ENCODE measurements at places on chromosomes 1 and 21.

DNA sequence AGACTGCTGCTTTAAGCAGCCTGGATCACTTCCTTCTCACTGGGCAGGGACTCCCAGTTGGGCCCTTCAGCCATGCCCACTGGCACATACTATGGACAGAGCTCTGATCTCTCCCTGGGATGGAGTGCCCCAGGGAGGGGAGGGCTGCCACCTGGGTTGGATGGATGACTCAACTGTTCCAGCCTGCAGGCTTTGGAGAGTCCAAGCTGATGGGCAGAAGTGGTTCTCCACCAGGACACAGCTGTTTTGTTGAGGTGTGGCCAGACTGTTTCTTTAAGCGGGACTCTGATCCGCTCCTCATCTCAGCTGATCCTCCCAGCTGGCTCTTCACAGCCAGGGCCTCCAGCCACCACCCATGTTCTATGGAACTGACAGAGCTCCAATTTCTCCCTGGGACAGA, 166.9 kb downstream of the MAGI3 start:
- DNase-seq: no peak

- no peak for DNase-seq
Observed at GRCh38 chr1:43832998-43833397, 100.6 kb upstream of the ARTN start.

GRCh38 chr1:183877053-183877720, 72.3 kb downstream of the RGL1 start:
- no peak for DNase-seq

DNA sequence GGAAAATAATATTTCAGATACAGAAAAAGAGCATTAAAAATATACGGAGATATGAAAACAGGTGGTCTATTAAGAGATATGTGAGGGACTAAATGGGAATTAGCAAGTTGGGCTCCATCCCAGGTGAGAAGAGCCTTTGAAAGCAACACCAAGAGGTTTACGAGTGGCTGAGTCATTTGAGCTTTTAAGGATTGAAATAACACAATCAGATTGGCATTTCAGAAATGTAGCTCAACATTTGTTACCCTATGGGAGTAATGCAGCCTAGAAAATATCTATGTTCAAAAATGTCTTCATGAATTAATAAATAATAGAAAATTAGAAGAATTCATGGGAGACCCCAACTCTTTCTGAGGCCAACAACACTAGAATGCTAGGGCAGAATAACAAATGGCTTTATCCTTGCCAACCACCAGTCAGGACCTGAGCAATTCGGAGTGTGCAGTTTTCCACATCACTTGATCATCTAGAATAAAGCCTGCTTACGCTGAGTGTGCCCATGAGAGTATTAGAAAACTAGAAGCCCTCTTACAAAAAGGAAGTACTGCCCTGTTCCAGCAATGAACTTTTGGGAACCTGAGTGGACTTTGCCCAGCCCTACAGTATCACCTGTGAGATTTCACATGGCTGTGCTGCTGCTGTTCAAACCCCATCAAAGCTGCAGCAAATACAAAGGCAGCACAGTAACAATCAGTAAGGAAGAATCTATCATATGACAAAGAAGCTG, 538.0 kb upstream of the CAMK1G start:
- DNase-seq: no peak

DNA sequence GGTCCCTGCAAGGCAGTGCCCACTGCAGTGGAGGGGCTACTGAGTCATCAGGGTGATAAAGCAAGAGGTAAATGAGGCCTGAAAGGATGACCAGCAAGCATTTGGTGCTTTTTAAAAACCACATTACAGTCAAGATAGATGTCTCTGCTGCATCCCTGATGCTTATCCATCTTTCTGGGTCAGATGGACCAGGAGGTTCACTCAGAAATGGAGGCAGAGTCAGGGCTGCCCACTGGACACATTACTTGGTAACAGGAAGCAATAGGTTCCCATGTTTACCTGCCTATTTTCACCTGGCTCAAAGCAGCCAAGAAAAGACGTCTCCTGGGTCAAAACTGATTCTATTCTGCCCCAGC, 3.6 kb downstream of the SPATA46 start:
- DNase-seq: no peak

DNA sequence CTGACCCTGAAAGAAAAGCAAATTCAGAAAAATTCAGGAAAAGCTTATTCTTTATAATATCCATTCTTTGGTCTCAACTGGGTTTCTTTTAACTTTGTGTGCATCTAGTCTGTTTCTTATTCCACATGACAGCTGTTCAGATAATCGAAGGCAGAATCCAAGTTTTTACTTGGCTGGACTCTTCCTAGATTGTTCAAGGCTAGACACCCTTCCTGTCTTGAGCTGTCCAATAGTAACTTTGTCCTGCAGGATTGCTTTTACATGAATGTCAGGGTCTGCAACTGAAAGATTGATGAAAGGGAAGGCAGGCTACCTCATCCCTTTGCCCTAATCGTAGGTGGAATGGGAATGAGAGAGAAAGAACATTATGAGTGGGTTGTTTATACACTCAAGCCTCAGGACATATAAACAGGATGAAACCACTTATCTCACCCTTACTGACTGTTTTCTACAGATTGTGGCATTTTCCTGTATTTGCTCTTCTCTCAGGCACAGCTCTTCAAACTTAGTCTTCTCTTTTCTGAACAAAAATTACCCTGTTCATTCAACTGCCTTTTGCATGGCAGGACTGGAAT, 76.9 kb downstream of the LEPR start:
- no peak for DNase-seq

DNA sequence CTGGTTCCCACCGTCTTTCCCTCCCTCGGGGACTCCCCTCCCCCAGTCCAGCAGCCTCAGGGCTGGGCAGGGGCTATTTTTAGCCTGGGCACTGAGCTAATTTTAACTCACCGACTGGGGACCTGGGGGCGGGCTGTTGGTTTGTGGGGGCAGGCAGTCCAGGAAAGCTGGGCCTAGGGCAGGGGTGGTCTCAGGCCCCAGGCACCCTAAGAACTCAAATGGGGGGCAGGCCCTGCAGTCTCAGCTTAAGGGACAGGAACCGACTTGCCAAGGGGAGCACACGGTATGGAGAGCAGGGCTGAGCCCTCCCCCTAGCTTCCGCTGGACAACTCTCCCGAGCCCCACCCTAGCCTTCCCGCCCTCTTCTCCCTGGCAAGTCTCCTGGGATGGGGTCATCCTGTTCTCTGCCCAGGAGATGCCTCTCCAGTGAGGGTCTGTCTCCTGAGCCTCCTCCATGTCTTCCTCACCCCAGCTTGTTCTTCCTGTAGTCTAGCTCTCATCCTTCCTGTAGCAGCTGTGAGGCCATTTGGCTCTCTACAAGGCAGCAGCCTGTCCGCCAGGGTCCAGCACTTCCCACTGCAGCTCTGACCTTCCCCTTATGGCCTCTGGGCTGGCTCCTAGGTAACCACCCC, 10.1 kb downstream of the MEF2D start:
- DNase-seq: no peak

DNA sequence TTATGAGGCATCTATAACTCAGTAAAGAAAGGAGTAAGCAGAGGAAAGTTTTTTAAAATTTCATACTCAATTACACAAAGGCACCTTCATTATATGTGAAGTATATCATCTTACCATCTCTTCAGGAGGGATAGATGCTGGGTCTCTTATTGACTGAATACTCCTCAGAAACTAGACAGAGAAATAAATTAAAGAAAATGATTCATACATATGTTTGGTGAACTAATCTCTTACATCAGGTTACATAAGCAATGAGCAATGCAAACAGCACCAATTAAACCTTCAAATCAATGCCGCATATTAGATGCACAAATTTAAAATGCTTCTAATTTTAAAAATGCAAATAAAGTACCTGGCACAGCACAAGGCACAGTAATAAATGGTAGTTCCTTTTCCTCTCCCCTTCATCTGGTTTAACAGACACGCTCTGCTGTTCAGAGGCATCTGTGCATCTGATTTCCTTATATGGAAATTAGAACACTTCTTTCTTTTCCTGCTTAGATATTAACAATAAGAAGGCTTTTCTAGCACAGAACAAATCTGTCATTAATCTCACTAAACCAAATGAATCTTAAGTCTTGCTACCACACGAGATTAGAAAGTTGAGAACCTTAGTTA, 20.0 kb downstream of the SCYL3 start:
- DNase-seq: no peak

GRCh38 chr1:71307451-71307850, 226.6 kb upstream of the ZRANB2 start:
- DNase-seq: no peak

DNA sequence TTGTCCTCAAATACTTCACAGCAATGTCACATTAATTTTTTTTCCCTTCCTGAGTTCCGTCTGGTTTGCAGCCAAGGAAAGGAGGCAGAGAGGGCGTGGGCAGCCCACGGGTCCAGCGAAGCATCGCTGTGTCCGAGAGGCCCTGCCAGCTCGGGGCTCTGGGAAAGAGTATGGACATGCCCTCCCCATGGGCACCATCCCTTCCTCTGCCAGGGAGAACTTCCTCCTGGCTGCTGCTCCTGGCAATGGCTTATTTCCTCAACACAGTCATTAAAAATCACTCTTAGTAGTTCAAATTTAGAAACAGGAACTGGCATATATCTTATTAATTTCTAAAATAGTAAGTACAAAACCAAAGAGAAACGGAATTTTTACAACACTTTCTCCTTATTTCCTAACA, 115.4 kb downstream of the RIPK4 start:
- no peak for DNase-seq

GRCh38 chr1:233909195-233909594, 4.7 kb downstream of the SLC35F3 start:
- DNase-seq: no peak

- no peak for DNase-seq
Observed at GRCh38 chr1:53956308-53957168, 10.4 kb downstream of the LRRC42 start.

DNA sequence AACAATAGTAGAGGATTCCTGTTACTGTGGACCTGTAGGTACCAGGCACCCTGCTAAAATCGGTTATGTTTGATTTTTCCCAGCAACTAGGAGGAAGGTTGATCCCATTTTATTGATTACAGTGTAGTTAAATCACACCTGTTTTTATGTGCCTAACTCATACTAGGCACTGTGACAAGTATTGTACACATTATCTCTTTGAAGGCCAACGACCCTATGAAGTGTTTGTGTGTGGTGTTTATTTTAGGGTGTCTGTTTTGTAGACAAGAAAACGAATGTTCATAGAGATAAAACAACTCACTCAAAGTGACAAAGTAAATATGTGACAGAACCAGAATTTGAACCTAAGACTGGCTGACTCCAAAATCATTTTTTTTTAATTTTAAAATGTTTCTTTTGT, 49.5 kb downstream of the FGGY start:
- DNase-seq: no peak

DNA sequence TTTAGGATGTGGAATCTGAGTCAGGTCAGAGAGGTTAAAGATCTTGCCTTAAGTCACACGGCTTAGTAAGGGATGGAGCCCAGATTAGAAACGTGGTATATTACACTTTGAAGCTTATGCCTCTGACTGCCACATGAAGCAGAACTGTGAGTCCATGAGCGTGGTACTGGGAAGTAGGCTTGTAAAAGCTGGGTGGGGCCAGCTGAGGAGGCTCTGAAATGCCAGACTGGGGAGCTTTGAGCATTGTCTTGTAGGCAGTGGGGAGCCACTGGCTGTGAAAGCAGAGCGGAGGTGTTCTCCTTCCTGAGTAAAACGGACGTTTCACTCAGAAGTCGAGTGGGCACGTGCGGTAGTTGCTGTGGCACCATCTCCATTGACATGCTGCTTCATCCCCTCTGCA, 72.6 kb upstream of the USP24 start:
- DNase-seq: no peak

DNA sequence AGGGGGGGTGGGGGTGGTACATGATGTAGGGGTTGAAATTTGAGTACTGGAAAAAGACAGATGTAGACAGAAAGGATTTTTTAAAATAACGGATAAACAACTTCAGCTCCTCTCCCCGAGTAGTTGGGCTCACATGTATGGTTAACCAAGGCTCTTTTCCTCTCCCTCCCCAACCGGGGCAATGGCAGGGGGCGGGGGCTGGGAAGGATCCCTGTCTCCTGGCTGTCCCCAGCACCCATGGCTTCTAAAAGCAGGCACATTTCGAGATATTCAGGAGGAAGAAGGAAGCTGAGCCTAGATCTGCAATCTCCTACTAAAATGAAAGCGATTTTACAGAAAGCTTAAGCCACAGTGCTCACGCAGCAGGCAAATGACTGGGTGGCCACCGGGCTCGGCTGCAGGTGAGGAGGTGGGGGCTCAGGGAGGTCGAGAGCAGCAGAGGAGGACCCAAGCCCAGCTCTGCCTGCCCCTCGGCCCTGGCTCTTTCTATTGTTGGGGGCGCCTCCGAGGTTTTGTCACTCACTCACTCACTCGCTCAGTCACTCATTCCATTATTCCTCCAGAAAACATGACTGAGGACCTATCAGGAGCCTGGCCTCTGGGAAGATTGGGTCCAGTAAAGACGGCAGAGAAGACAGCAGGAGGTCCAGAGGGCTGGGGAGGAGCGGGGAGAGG, 573.3 kb downstream of the PTPRU start:
- no peak for DNase-seq

DNA sequence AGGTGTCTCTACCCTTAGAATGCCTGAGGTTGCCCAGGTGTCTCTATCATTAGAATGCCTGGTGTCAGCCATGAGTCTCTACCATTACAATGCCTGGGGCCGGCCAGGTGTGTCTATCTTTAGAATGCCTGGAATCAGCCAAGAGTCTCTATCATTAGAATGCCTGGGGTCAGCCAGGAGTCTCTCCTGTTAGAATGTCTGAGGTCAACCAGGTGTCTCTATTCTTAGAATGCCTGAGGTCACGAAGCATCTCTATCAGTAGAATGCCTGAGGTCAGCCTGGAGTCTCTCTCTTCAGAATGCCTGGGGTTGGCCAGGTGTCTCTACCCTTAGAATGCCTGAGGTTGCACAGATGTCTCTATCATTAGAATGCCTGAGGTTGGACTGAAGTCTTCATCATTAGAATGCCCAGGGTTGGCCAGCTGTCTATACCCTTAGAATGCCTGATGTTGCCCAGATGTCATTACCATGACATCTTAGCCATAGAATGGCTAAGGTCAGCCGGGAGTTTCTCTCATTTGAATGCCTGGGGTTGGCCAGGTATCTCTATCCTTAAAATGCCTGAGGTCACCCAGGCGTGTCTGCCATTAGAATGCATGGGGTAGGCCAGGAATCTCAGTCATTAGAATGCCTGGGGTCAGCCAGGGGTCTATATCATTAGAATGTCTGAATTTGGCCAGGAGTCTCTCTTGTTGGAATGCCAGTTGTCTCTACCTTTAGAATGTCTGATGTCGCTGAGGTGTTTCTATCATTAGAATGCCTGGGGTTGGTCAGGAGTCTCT, 44.0 kb downstream of the RNF187 start:
- DNase-seq: no peak

Data from activated CD8-positive, alpha-beta memory T cell treated with anti-CD3 and anti-CD28 coated beads for 1 hour (primary cell).